NCI-H748 treated with DMSO at 0.1 percent for 48 hours (cell line): ENCODE measurements at places on chromosomes 12 and 14.
A peak's percentile ranks its signal among the peaks of the same experiment; 100 is the strongest.

DNA sequence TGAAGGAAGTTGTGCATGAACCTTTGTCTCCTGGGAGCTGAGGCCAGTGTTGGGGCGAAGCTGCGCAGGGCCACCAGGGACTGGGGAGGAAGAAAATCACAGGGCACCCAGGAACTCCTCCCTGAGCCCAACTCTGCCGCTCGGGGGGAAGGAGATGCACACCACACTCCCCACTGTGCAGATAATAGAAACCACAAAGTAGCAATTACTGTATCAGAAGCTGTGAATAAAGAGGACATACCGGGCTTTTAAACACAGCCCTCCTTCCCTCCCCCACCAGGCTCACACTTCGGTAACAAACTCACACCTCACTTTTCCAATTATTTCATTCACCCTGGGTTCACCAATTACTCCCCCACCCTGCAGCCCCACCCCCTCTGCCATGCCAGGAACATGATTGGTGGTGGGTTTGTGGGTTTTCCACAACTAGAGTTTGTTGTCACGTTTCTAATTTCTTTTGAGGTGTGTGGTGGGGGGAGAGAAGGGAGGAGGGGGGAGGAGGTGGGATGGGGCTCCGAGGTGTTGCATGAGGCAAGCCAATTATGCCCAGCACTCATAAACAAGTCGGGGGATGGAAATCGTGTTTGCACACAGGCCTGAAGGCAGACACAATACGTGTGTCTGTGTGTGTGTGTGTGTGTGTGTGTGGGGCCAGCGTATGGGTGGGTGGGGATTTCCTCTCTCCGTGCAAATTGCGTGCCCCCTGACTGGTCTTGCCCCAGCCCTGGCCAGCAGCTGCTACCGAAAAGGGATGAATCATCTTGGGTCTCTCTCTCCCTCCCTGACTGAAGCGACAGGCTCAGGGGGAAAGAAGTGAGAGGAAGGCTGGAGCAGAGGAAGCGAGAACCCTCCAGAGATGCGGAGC lies 103.3 kb downstream of the RBM19 start:
- peak; percentile 53 for DNase-seq

GRCh38 chr12:25718081-25718731 lies 165.1 kb upstream of the LMNTD1 start:
- DNase-seq = no peak

GRCh38 chr12:102496591-102496990 lies 16.2 kb upstream of the IGF1 start:
- no peak for DNase-seq

- DNase-seq = no peak
Measured at GRCh38 chr12:1911598-1912575, 6.6 kb downstream of the CACNA2D4 start.

GRCh38 chr12:94589591-94590001 lies 60.8 kb downstream of the TMCC3 start:
- no peak for DNase-seq

- DNase-seq = no peak
Measured at GRCh38 chr12:98470469-98471082, 44.8 kb upstream of the TMPO start.

DNA sequence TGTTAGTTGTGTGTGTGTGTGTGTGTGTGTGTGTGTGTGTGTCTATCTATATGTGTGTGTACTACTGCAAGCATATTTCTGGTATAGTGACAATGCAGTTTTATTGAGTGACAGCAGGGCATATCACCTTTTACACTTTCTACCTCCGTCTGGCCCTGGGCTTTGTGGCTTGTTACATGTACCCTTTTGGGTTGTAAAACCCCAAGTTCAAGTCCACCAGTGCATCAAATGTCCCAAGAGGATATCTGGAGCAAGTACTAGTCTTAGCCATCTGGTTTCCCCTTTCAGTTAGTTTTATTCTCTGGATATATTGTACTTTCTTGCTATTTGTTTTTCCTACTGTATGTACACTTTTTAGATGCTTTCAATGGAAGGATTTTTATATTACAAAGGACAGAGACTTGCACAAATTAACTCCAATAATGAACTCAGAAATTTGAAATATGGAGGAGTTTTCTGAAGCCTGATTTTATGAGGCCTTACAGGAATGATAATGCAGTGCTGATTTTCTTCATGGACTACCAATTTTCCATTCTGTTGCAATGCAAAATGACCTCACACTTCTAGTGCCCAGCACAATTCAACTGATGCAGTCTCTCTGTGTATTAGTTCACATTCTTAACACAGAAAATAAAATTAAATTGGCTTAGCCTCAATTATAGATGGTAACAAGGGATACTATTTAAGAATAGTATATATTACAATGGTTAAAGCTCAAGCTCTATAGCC lies 29.1 kb downstream of the SLC16A7 start:
- no peak for DNase-seq

GRCh38 chr12:943051-943450 lies 6.4 kb downstream of the RAD52 start:
- DNase-seq = no peak

GRCh38 chr14:104624939-104625338 lies 20.4 kb upstream of the TMEM179 start:
- DNase-seq = no peak

GRCh38 chr12:38956337-38956736 lies 50.9 kb upstream of the CPNE8 start:
- no peak for DNase-seq

- peak; percentile 56 for DNase-seq
Measured at GRCh38 chr12:56007564-56008559, 10.8 kb downstream of the SUOX start.

DNA sequence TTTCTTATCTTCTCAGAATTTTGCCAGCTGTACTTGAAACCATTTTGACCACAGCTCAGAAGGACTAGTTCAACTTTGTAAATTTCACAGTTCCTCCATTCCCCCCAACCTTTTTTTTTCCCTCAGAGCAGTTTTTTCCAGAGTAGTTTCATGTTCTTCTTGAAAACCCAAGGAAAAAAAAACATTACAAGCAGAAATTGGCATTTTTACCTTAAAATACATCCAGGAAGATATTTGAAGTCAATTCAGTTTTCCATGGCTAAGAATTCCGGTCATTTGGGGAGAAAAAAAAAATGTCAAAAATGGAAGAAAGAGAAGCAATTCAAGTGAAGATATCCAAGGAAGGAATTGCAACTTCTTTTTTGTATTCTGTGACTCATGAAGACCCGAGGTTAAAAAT lies 39.5 kb downstream of the SYNE2 start:
- no peak for DNase-seq

DNA sequence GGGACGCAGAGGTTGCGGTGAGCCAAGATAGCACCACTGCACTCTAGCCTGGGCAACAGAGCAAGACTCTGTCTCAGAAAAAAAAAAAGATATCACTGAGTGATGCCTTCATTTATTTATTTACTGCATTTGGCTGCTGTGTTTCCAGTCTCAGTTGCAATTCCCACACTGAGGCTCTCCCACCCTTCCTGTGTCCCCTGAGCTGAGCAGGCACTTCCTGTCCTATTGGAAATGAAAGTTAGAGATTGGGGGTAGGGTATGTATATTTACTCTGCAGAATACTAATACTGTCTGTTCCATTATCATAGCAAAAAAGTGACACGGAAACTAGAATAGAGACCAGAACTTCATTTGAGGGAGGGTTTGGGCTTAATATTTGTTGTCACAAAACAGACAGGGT lies 1.6 kb upstream of the RBMS2 start:
- no peak for DNase-seq

DNA sequence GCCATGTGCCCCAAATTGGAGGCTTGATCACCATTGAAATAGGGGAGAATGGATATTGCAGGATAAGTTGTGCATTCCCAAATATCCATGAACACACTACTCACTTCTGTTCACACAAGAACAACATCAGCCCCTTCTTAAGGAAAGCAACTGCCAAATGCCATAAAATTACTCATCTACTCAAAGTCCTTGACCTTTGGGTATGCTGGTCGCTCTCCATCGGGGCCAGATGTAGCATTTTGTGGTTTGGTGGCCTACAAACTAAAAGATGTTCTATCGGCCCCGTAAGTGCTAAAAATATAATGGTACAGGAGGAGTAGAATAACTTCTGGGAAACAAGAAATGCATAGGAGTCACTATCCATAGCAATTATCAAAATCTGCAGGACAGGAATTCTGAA lies 362.6 kb downstream of the AEBP2 start:
- DNase-seq = no peak

- DNase-seq = no peak
Measured at GRCh38 chr14:75497191-75497590, 25.1 kb upstream of the BATF start.

GRCh38 chr14:29370024-29370423 lies 557.6 kb downstream of the PRKD1 start:
- DNase-seq = no peak

DNA sequence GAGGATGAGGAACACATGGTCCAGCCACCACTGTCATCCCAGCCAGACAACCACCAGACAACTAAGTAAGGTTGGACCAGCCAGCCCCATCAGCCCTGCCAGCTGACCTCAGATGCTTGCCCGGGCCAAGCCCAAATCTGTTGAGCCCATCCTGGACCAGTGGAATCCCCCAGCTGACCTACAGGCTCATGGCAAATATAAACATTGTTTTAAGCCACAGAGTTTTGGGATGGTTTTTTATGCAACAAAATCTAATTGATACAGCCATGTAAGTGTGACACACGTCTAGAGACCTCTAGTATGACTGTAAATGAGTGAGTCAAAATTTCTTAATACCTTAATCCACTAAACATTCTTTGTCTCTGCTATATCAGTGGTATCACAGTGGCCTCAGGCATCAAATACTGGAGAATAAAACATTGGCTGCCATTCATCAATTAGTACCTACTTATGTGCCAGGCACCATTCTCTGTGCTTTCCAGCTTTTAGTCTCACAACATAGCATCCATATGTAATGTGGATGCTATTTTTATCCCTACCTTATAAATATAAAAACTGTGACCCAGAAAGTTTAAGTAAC lies 24.2 kb upstream of the NT5DC3 start:
- DNase-seq = no peak

GRCh38 chr12:49580572-49581535 lies 12.9 kb upstream of the MCRS1 start:
- DNase-seq = peak; percentile 58
